ENCODE measurements at places on chromosomes 2 and 18.

DNA sequence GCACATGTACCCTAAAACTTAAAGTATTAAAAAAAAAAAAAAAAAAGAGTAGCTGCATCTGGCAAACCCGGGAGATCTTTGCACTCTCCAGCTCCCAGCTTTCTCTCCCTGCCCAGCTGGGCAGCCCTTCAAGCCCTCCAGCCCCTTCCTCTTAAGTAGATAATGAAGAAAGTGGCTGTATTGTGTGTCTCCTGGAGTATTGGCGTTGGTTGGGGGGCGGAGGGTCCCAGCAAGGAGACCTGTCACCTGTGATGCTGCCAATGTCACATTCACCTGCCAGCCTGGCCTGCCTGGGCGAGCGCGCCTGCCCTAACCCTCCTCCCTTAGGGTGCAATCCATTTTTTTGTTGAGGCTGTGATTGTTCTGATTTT is 2.0 kb downstream of the C2orf72 start:
- no peak for DNase-seq

DNA sequence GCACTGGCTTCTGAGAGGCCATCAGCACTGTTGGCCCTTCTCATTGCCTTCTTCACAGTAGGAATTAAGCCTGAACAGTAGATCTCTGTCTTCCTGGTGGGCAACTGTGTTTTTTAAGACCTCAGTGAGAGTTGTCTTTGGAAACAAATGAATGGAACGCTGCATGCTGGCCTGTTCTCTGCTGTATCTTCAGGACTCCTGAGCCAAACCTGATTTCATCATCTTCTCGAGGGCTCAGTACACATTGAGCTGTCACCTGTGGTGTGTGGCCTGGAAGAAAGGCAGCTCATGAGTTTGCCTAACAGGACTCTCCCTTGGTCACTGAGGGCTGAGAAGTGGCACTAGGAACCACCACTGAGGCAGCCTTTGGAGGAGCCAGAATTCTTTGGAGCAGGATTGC is 39.7 kb downstream of the SH3RF3 start:
- DNase-seq = no peak

GRCh38 chr18:75587131-75587530 is 159.6 kb upstream of the SMIM21 start:
- no peak for DNase-seq

DNA sequence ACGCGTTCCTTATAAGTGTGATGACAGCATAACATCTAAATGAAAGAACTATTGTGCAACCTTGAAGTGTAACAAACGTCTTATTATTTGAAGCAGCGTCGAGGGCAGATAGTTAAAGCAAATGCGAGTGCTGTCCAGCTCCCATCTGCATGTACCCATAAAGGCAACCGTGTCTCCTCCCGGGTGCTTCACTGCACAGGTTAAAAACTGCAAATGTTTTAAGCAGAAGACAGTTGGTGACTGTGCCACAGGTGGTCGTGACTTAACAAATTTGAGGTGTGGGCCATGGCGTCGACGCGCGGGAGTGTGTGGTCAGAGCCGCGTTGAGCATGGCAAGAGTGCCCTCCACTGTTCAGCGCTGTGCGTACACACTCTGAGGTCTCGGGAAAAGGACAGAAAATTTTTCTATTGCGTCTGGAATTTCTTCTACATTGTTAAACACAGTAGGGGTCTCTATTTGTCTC is 6.4 kb downstream of the SALL3 start:
- DNase-seq = peak; percentile 51

DNA sequence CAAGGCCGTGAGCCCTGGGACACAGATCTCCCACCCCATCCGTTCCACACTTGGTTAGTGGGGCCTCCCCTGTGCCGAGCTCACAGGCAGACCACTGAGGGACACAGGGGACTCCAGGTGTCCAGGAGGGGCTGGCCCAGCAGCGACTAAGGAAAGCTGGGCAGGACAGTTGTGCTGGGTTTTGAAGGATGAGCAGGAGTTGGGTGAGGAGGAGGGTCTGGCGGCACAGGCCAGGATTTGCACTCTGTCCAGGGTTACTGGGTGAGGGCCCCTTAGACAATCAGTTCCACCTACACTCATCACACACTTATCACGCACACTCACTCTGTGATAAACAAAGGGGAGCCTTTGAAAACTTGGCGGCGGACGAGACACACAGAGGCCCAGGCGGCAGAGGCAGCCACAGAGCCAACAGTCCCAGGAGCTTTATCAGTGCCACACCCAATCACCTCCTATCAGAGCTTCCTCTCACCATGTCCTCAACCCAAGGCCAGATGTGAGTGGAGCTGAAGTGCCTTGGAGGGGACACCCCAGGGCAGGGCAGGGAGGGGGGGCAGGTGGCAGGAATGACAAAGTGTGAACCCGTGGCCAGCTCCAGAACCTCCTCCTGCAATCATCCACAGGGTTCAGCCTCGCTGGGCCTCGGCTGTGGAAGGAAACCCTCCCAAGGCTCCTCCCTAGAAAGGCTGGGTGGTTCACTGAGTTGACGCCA is 26.6 kb downstream of the BIN1 start:
- DNase-seq = no peak

DNA sequence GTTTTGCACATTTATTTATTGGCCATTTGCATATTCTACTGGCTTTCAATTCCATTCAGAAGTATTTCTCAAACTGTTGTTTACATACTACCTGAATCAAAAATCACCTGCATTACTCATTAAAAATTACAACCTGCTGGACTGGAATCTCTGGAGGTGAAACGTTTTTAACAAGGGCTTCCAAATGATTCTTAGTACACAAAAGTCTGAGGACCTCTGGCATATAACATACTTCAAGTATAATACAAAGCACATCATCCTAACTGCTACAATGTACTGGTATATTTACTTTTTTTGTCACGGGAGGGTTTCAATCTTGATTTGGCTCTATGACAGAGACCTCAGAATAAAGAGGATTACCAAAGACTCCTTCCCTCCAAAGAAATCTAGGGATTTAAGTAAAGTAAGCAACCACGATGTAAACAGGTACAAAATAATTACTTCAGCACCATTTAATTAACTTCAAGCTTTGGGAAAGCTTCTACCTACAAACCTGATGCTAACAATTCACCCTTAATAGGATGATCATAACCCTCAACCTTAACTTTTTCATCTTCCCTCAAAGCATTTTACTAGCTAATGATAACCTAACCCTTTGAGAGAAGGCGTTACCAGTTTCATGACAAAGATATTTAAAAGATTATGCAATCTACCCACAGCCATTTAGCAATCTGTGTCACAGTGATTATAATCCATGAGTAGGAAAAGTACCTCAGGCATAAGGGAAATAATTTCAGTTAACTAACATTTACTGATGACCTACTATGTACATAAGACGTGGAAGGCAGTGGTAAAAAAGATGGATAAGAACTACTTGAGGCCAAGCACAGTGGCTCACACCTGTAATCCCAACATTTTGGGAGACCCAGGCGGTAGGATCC is 24.7 kb downstream of the ATAD2B start:
- no peak for DNase-seq

DNA sequence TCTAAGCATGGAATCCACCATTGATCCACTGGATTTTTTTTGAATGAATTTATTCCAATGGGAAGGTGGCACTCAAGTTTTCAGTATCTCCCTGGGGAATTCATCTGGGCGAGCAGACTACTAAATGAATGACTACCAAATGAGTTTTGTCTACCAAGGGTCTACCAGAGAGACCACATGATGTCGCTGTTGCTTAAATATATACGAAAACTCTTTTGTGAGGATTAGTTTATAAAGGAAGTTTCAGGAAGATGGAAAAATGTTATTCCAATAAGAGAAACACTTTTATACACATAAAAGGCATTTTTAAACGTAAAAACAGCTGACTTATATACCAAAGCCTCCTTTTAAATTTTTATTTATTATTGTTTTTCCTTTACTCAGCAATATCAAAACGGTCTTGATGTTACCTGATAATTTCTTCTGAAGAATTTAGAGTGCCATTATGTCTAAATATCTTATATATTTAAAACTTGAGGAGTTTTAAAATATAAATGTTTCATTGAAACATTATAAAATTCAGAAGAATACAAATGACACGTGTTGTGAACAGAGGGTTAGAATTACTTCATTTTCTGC is 139.7 kb downstream of the HRH4 start:
- no peak for DNase-seq

GRCh38 chr18:73458186-73458964 is 590.6 kb upstream of the NETO1 start:
- DNase-seq = no peak

GRCh38 chr18:44946529-44947113 is 265.9 kb downstream of the SETBP1 start:
- DNase-seq = no peak

- no peak for DNase-seq
Measured at GRCh38 chr2:79638954-79639353, 126.1 kb downstream of the CTNNA2 start.

GRCh38 chr2:211270257-211270656 is 713.9 kb downstream of the CPS1 start:
- no peak for DNase-seq

GRCh38 chr2:54895730-54896129 is 154.5 kb downstream of the RTN4 start:
- no peak for DNase-seq

DNA sequence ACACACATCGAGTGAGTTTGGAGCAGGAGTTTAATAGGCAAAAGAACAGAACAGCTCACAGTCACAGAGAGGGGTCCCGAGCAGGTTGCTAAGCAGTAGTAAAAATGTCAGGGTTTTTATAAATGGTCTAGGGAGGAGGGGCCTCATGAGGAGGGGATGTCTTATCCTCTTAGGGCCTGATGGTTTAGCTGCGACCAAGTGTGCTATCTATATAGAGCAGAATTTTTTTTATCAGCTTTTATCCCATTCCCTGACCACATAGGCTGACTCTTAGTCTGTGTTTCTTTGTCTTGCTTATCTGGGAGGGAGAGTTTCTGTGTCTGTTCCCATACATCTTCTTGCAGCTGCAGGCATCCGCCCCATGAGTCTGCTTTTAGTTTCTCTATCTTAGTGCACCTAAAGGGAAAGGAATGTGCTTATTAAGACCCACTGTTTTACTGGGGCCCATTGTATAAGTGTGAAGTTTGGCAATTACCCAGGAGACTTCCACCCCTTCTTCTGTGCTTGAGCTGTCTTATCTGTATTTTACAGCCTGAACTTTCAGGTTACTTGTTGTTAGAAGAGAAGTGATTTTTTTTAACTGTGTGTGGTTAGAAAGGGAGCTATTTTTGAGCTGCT is 30.4 kb upstream of the GMCL1 start:
- no peak for DNase-seq

DNA sequence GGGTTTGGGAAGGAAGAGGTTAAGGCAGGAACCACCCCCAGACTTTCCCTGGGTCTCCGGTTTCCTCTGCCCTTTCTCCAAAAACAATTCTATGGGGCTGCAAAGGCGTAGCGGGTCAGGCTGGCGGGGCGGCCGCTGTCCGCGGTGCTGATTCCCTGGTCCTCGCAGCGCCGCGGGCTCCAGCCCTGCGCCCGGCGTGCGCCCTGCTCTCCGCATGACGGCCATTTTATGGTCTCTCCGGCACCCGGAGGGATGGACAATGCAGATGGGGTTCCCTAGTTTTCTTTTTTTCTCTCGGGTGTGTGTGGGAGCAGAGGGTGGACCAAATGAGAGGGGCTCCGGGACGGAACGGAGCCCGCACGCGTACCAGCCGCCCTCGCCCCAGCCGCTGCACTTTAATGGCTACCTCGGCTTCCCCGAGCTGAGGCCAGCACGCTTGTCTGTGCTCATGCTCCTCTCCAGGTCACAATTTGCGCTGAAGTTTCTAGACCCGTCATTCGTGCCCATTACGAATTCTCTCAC is 1.6 kb downstream of the ST8SIA3 start:
- no peak for DNase-seq

DNA sequence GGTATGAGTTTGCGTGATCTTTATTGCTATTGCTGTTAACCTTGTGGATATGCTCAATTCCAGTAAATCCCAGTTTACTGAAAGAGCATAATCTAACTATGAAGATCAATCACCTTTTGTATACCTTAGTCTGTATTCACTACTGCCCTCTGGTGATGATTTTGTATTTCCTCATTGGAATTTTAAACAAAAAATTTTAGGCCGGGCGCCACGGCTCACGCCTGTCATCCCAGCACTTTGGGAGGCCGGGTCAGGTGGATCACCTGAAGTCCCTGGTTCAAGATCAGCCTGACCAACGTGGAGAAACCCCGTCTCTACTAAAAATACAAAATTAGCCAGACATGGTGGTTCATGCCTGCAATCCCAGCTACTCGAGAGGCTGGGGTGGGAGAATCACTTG is 5.1 kb downstream of the COMMD1 start:
- DNase-seq = no peak

- no peak for DNase-seq
Measured at GRCh38 chr2:6181525-6181924, 489.3 kb downstream of the SOX11 start.

DNA sequence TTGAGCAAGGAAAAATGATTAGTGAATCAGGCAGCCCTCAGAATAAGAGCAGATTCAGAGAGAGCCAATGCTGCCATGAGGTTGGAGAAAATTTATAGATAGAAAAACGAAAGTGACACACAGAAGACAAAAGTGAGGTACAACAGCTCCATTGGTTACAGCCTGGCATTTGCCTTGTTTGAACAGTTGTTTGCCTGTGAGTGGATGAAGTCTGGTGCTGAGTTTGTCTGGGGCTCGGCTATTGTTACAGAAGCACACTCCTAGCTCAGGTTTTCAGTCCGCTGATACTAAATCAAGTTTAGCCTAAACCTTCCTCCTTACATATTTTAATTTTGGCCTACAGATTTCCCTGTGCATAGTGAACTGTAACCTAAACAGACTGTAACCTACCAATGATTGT is 387.8 kb upstream of the RAB12 start:
- DNase-seq = no peak

DNA sequence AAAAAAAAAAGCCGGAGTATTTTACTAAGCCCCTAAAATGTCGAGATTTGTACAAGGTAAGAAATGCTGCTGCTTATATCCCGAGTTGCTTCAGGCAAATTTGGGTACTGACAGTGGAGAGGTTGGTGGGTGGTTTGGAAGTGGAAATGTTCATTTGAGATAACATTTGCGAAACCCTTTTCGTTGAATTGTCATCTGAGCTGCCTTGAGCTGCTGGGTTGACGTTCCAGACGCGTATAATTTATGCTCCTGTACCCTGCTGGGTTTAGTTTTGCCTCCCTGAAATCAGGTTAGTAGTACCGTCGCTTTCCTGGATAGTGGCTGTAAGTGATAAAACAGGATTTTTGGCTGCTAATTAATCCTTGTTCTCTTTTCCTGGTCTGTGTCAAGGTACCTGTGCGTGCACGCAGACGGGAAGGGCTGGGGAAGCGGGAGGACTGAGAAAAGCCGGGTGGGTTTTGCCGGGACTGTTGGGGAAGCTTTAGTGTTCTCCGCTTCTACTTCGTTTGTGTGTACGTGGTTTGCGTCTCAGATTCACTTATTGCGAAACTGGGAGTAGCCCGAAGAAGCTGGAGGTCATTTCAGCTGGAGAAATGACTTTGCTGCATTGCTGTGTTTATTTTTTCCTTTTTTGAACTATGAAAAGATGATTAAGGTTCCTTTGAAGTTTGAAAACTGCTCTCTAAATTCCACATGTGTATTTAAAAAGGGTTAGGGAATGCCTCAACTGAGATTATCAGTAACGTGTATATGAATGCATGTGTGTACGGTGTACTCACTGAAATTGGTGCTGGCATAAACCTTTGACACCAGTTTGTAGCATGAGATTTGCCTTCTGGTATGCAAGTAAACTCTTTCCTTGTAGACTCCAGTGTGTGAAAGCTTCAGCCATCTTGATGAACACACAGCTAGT is 709 bp downstream of the UGP2 start:
- DNase-seq = peak; percentile 68

- no peak for DNase-seq
Measured at GRCh38 chr2:159635006-159635789, 18.9 kb upstream of the BAZ2B start.
